Regular cardiac myocyte (primary cell): ENCODE measurements at places on chromosomes 4 and X. TPM values are rescaled to one million over a fixed set of nuclear protein-coding genes. Genes with fewer than 3 reads are reported as not detected.

Gene AKAP4
- total RNA-seq, result not detected in 2 replicates

Gene VCX2
- 0.19 TPM in 1 of 2 replicates, not detected in the other for total RNA-seq

Gene HEPH
- 17.3 and 50.5 TPM in 2 replicates for total RNA-seq

Gene IDUA
- 4.4 and 15.2 TPM in 2 replicates for total RNA-seq

Gene ANK2
- 15.5 and 50.2 TPM in 2 replicates for total RNA-seq

Gene LPAR4
- total RNA-seq, result under 0.01 and 0.19 TPM in 2 replicates

Gene BMP2K
- total RNA-seq, result 39.7 and 49.6 TPM in 2 replicates

Gene SLC9B1
- total RNA-seq, result 0.58 and 2.0 TPM in 2 replicates

Gene REPS2
- total RNA-seq, result 0.38 and 0.85 TPM in 2 replicates

Gene FMR1NB
- not detected in 2 replicates for total RNA-seq

Gene ZIC3
- not detected in 2 replicates for total RNA-seq

Gene MAP3K15
- total RNA-seq, result not detected in 2 replicates
